ENCODE measurements at places on chromosomes 6 and 20.
A peak's percentile ranks its signal among the peaks of the same experiment; 100 is the strongest.

- no peak for ATAC-seq
Observed at GRCh38 chr6:137867685-137868509, 838 bp downstream of the TNFAIP3 start.

DNA sequence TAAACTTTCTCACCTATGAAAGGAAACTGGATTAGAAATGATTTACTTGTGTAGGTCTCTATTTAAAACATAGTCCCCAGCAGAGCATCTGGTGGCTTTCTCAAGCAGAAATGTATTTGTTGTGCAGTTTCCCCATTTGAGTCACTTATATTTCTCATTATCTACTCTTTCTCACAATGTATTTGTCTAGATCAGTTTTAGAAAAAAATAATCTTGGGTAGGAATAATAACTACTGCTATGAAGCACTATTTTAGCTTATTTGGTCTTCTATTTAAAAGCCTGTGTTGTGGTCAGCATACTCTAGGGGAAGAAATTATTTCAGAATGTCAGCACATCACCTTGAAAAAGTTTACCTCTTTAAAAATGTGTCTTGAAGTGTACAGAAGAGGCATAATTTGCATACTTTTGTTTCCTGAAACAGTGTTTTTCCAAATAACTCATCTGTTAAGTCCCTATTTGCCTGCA, 60.9 kb upstream of the PRL start:
- ATAC-seq, result no peak

DNA sequence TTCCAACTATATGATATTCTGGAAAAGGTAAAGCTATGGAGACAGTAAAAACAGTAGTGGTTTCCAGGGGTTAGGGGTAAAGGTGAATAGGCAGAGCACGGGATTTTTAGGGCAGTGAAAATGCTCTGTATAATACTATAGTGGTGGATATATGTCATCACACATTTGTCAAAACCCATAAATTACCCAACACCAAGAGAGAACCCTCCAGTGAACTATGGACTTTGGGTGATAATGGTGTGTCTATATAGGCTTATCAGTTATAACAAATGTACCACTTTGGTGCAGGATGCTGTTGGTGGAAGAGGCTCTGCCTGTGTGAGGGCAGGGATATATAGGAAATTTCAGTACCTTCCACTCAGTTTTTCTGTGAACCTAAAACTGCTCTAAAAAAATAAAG, 149.9 kb downstream of the GPX5 start:
- ATAC-seq, result no peak

- ATAC-seq, result peak; percentile 79
Observed at GRCh38 chr20:2301164-2301622, 5.4 kb downstream of the TGM3 start.

DNA sequence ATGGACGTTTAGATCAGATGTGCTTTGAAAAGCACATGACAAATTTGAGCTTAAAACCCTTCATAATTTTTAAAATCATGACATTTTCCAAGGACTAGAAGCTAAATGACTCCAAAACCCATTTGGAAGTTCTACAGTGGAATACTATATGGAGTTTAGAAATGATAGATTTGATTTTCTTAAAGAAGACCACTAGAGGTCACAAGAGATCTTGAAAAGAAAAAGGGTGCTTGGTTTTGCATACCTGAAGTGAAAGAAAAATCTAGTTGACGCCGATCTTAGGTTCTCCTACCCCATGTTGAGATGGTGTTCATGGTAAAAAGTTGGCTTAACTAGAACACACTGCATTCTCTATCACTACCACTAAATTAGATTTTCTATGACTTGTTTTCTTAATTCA, 31.5 kb downstream of the CFAP61 start:
- ATAC-seq, result peak; percentile 42

- ATAC-seq, result peak; percentile 90
Observed at GRCh38 chr6:111417181-111417585, 65.8 kb downstream of the REV3L start.

- no peak for ATAC-seq
Observed at GRCh38 chr6:150271501-150272263, 97.1 kb upstream of the IYD start.

GRCh38 chr6:105300090-105300489, 102.8 kb downstream of the PREP start:
- ATAC-seq, result no peak

DNA sequence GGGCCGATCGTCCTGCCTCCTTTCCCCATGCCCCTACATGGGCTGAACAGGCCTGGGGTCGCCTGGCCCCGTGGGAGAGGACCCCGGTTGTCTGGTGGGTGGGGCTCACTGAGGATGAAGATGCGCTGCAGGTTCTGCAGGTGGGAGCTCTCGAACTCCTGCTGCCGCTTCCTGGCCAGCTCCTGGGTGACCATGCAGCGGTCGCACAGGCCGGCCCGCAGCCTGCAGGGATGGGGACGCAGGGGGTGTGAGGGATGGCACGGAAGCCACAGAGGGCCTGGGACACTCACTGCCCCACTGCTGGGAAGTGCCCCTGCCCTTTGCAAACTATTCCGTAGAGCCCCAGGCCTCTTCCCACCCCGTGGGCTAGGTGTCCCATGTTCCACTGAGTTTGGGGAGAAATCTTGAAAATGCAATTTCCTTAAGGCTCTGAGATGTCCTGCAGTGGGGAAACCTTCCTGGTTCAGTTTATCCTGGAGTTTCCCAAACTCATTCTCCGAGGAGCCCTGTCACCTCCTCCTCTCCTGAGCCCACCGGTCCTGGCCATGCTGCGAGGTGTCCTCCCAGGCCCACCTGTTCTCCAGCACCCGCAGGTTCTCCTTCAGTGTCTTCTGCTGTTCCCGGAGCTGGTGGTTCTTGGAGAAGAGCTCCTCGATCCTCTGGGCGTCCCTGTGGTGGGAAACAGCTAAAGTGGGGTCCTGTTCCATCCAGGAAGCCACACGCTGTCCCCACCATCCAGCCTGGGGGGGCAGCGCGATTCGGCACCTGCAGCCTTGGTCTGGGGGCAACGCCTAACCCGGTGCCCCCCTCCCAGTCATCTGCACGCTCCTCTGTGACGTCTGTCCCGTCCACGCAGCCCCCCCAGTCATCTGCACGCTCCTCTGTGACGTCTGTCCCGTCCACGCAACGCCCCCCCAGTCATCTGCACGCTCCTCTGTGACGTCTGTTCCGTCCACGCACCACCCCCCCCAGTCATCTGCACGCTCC, 9.9 kb upstream of the CABLES2 start:
- ATAC-seq, result no peak

- ATAC-seq, result no peak
Observed at GRCh38 chr20:48129345-48129942, 344.2 kb upstream of the SULF2 start.

DNA sequence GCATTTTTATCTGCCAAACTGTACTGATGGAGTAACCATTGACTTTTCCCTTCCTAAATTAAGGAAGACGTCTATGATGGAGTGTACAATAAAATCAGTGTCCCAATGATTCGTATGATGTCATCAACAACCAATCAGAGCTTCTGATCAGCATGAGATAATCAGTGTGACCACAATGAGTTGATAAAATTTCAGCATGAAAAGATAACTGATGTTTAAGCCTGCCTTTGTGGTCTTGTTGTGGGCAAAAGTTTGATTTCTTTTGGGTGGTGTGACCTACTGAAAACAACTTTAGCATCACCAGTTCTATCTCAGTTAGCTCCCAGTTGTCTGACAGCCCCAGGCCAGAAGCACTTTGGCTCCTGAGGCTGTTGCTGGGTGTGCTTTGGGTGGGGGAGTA, 3.3 kb downstream of the PCIF1 start:
- no peak for ATAC-seq

DNA sequence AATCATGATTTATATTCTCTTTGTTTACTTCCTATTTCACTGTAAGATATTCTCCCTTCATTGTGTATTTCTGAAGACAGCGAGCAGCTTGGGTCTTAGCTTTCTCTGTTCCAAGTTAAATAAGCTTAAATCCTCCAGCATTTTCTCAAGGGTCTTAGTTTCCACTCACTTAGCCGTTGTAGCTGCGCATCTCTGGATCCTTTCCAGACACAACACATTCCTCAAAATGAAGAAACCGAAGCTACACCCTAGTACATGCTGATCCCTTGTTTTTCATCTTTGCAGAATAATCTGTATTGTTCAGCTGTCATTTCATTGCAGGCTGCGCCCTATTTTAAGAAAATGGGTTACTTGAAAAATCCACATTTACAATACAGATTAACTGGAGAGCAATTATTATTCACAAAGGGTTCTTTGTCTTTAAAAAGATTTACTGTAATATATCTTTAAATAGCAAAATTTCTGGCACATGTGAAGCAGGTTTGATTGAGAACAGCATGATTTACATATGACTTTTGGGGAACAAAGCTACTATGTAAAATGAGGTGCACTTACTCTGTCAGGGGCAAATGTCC, 375.8 kb downstream of the QKI start:
- peak; percentile 83 for ATAC-seq

DNA sequence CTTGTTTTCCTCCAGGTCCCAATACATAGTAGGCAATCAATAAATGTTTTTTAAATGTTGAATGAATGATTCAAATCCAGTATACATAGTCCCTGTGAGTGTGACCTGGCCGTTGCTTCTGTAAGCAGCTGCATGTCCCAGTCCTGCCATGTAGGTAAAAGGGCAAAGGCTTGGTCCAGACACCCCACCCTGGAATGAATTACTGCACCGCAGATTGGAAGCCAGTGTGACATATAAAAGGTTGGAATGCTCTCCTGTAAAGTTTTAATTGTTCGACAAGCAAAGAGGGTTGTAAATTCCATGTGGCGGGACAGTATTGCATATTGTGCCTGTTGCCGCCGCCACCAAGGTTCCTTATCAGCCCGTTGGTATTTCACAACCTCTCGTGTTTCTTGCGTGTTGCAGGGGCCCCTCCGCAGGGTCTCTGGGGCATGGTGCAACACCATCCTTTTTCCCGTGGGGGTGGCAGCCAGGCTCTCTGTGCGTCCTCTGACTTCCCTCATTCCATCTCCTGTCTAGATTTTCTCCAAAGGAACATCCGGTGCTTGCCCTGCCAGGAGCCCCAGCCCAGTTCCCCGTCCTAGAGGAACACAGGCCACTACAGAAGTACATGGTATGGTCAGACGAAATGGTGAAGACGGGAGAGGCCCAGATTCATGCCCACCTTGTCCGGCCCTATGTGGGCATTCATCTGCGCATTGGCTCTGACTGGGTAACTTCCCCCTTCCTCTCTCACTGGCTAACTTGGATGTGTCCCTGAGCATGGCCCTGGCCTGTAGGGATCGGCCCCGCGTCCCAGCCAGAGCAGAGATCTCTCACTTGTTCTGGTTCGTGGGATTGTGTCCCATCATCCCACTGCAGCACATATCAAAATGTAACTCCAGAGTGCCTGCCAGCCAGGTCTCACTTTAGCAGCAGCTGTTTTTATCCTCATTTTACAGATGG, 20.3 kb downstream of the POFUT1 start:
- peak; percentile 34 for ATAC-seq

DNA sequence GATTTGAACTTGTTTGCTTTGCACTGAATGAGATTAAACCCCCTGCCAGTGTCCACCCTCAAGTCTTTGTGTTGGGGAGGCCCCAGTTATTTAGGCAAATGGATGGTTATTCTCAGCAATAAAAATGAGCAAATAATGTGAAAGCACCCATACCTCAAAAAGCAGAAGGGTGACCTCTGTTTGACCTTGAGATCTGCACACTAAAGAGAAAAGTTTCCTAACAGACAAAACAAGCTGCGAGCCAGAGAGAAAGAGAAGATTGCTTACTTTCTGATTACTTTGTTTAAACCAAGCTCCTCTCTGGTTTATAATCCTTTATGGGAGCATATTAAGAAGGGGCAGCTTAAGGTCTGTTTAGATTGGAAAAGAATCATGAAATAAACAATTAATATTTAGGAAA, 30.4 kb upstream of the TRERF1 start:
- ATAC-seq, result no peak

Measured in gastroesophageal sphincter (tissue), 4 donors.